ENCODE measurements at places on chromosomes 7 and 10. TPM values are rescaled to one million over a fixed set of nuclear protein-coding genes. Genes with fewer than 3 reads are reported as not detected.

Gene SLK
- total RNA-seq, result 85.4 TPM

Gene MIOS
- 26.2 TPM for total RNA-seq

Gene CHRM2
- not detected for total RNA-seq

Gene IDI2
- total RNA-seq, result not detected

Gene TAS2R4
- total RNA-seq, result 0.33 TPM

Gene NPFFR1
- total RNA-seq, result not detected

Gene ABCA13
- total RNA-seq, result not detected

Gene CPEB3
- total RNA-seq, result 1.6 TPM

Gene MYPN
- 0.11 TPM for total RNA-seq

Gene MMP21
- 1.1 TPM for total RNA-seq

Gene CRYGN
- total RNA-seq, result not detected

Gene CBLL1
- total RNA-seq, result 10.2 TPM

Gene SEM1
- total RNA-seq, result 89.7 TPM

Gene FKBP9
- 149 TPM for total RNA-seq

Gene SMO
- 1.5 TPM for total RNA-seq

All from dermis lymphatic vessel endothelial cell (primary cell).